ENCODE measurements at places on chromosomes 12 and 14.

- DNase-seq, result peak; percentile 29
Measured at GRCh38 chr12:26156201-26156871, 31.5 kb upstream of the BHLHE41 start.

DNA sequence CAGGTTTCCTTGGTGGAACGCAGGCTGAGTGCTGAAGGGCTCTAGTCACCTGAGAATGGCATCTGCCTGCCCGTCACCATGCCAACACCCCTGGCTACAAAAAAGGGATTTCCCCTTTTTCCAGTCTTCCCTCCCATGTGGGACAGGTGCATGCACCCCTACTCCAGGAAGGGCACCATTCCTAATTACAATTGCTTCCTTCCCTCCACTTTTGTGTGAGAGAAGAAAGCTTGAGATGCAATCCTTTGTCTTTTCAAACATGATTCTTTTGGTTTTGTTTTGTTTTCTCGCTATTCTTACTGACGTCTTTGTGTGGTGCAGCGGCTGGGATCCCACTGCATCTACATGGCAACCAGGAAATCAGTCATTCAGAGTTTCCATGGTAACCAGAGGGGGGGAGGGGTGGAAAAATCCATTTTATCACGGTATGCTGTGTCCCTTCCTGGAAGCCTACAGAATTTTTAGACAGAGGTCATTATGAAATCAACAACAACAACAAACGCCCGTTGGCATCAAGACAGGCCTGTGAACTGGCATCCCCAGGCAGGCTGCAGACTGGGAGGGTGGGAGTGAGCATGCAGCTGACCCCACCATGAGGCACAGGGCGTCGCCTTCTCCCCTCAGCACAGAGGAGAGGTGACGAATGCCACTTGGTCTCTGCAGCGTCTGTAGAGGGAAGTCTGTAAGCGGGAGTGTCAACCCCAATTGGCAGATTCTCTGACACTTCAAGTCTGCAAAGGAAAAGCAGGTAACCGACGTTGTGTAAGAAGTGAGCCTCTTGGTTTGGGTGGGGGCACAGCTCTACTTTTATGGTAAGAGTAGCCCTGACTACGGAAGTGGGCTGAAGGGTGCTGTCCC is 13.6 kb upstream of the GNG2 start:
- no peak for DNase-seq

DNA sequence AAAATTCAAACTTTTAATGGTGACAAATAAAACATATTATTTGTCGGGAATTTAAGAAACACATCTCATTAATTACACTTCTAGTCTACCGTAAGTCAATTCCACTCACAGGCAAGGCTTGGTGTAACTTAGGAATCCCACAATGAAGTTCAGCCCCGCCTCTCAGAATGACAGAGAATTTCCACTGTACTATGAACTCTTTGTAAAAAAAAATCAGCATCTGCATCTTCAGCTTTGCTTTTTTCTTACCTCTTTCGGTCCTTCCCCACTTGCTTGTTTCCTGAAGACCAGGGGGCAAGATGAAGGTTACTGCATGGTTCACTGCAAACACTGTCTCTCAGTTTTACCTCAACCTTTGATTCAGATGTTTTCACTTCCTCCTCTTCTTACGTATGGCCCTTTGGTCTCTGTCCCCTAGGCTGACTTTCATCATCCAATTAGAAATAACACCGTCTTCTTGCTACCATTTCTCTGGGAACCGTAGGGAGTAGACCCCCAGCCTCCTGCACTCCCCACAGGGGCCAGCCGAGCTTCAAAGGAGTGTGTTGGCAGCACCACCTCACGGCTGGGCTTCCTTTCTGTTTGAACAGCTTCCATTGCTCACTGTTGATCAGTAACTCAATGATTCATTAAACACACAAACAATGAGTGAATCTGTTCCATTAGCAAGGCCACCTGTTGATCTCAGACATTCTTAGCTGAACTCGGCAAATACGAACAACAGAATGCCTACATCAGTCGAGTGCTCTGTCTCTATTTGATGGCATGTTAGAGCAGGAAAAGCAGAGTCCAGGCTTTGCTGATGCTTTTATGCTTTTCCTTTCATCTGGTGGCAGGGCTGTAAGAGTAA is 343.0 kb downstream of the BMP4 start:
- DNase-seq, result no peak

GRCh38 chr12:103877934-103878510 is 37.0 kb upstream of the NT5DC3 start:
- DNase-seq, result peak; percentile 70

DNA sequence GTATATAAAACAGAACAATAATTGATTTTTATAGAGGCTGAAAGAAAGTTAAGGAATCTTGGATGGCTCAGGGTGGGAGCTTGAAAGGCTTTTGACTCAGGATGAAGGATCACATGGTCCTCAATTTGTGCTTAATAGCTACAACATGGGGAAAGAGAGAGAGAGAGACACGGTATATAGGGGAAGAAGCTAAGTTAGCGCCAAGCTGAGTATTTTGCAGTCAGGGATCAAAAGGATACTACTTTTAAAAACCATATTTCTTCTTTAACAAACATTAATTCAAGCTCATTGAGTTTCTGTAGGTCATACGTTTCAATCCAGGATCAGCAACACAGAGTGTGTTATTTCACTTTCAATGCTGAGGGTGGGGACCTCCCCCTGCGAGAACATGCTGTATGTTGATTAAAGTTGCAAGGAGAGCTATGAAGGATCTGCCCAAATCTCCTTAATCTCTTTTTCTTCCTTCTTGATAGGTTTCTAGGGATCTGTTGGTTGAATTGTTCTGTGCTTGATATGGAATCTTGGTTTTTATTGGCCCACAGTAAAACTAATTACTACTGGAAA is 133.1 kb upstream of the NUDT4 start:
- DNase-seq, result no peak

- DNase-seq, result no peak
Measured at GRCh38 chr12:18192119-18192518, 69.2 kb upstream of the PIK3C2G start.

- no peak for DNase-seq
Measured at GRCh38 chr14:62694075-62694474, 351.2 kb downstream of the KCNH5 start.

- no peak for DNase-seq
Measured at GRCh38 chr14:42307239-42307825, 700.7 kb downstream of the LRFN5 start.

DNA sequence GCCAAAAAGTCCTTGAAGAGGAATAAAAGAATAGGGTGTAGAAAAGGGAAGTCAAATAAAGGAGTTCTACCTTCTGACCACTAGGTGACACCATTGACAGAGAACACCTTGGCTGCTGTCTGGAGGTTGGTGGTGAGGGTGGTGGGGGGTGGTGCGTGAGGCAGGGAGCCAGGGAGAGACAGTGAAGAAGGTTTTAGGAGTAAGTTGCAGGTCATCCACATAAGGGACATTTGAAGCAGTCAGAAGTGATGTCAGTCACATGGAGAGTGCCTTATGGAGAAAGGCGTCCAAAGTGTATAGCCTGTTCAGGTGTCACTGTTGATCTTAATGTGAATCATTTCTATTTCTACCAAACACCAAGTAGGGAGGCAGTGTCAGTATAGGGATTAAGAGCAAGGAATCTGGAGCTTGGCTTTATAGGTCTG is 279.3 kb upstream of the DDHD1 start:
- peak; percentile 53 for DNase-seq

- DNase-seq, result no peak
Measured at GRCh38 chr12:91225316-91225715, 42.7 kb upstream of the DCN start.

GRCh38 chr12:45762185-45763110 is 32.9 kb downstream of the ARID2 start:
- DNase-seq, result peak; percentile 51

DNA sequence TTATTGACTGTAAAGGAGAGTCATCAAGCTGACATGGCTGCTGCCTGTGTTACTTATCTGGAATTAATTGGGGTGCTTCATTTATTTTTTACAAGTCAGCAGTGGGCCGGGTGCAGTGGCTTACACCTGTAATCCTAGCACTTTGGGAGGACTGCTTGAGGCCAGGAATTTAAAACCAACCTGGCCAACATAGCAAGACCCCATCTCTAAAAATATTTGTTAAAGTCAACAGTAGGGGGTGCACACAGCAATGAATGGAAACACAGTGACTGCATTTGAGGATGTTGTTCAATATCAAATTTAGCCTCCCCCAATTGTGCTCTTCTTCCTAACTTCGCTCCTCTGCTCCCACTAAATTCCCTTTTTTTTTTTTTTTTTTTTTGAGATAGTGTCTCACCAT is 52.1 kb downstream of the ANKRD9 start:
- DNase-seq, result no peak

DNA sequence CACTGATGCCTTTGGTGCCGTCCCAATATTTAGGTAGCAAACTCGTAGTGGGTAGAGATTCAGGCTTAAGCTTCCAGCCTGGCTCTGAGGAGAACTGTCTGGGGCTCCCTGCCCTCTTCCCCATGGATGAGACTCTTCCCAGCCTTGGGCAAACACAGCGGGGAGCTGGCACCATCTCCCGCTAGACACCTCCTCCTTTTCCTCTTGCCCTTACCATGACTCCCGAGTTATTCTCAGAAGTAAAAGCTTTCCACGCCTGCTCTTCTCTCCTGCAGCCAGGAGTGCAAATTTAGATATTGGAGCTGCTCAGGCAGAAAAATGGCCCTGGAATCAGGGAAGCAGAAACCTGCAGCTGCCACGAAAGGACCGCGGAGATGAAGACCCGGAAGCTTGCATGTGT is 45.6 kb upstream of the RBM19 start:
- no peak for DNase-seq

DNA sequence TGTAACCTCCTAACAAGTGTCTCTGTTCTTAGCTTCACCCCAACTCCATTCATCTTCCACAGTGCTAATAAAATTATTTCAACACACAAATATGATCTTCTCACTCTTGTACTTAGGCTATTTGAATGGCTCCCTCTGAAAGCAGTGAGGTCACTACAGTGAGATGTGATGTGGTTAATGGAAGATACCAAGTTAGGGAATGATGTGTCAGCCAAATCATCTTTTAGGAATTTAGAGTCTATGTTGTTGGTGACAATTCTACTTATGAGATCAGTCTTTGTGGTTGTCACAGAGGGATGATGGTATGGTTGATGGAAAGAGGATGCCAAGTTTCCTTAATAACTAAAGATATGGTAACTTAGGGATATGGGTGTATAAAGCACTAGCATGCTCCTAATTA is 57.6 kb downstream of the POLR3B start:
- DNase-seq, result peak; percentile 88

- no peak for DNase-seq
Measured at GRCh38 chr14:98956181-98956580, 315.8 kb downstream of the BCL11B start.

GRCh38 chr12:85575120-85576096 is 260.8 kb downstream of the RASSF9 start:
- peak; percentile 71 for DNase-seq

GRCh38 chr14:32808644-32809043 is 130.0 kb upstream of the NPAS3 start:
- peak; percentile 48 for DNase-seq

Data from fibroblast of skin of scalp (primary cell).